CD14-positive monocyte (primary cell): ENCODE measurements at places on chromosomes 1 and 21.

DNA sequence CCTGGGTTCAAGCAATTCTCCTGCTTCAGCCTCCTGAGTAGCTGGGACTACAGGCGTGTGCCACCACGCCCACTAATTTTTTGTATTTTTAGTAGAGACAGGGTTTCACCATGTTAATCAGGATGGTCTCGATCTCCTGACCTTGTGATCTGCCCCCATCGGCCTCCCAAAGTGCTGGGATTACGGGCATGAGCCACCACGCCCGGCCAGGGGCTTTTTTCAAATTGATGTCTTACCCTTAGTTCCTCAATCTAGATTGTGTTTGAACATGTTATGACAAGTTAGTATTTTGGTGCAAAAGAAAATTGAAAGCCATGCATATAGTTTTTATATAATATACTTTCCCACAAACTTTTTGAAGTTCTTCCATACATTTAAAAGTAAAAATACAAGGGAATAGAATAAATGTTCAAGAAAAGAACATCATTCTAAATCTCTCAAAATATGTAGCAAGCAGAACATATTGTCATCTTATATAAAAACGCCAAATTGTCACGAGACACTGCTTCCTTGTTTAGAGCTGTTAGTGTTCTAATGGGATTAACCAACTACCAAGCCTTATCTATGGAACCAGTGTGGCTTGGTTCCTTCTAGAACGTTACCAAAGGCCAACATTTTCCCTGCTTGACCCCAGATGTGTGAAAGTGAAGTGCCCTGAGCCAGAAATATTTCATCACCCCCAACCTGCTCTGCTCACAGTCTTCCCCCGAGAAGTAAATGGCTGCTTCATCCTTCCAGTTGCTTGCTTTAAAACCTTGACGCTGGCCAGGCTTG is 9.5 kb upstream of the PLEKHM2 start:
- DNase-seq, result peak; percentile 77

DNA sequence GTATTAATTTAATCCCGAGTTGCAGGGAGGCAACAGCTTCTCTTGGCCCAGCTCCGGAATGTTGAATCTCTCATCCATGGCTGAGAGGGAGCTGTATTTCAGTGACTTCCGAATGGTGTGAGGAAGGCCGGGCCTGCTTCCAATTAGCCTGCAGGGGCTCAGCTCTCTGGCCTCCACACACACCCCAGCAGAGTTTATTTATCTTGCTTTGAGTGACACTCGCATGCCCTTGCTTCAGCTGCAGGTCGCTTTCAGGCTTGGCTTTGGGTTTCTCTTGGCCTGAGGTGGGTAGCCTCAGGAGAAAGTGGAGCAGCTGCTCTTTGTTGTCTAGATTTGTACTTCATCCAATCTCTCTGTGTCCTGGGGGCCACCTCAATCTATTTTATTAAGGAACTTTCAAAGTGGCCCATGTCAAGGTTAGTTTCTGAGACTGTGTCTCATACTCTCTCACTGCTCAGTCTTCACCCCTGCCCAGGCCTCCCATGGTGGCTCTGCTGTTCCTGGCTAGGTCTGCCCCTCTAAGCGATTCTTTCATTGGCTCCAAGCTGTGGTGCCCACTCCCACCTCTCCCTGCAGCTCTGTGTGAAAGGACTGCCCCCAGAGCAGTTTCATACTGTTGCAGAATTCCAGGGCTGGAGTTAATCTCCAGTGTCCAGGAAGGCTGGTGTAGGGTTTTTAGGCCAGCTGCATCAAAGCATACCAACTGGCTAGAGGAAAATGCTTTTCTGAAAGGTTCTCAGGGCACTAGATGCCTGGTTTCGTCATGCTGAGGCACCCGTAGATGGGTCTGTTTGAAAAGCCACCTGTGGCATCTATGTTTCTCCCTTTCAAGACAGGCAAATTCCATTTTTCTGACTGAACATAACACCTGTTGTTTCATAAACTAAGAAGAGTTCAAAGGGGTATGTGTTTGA is 153.5 kb downstream of the PLXNA2 start:
- DNase-seq, result no peak

GRCh38 chr1:215344539-215344938 is 222.6 kb upstream of the KCTD3 start:
- no peak for DNase-seq

GRCh38 chr1:181541458-181541857 is 58.1 kb downstream of the CACNA1E start:
- no peak for DNase-seq

DNA sequence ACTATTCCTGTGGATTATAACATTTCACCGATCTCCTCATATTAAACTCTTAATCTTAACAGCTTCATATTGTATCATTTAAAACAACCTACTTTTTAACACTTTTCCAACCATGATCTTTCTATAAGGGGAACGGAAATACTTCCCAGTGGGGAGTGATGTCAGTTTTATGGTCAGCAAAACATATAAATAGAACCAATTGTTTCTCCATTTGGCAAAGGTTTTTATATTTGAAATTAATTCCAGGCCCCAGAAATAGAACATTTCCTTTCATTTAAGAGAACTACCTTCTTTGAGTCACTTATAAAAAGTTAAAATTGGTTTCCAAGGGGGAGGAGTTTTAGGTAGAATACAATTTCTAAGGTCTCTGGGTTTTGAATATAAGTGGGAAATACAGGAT is 189.6 kb downstream of the TGFBR3 start:
- DNase-seq, result no peak

GRCh38 chr1:36327421-36328087 is 4.1 kb upstream of the EVA1B start:
- DNase-seq, result no peak

DNA sequence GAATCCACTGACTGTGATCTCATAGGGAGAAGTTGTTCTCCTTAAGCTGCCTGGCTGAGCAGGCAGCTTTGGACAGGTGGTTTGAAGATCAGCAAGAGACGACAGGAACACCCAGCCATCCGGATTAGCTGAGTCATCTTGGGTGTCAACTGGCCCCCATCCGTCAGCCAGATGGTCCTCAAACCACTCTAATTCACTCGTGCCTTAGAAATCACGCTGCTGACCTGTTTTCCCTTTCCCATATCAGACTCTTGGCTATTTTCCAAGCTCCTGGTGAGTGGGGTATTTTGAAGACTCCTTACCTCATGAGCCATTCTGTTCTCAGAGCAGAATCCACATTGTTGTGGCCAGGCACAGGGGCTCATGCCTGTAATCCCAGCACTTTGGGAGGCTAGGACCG is 149.1 kb upstream of the L1TD1 start:
- DNase-seq, result no peak

GRCh38 chr1:7535934-7536878 is 234.9 kb upstream of the VAMP3 start:
- DNase-seq, result no peak

- DNase-seq, result no peak
Observed at GRCh38 chr21:37531431-37531932, 164.9 kb downstream of the DYRK1A start.

DNA sequence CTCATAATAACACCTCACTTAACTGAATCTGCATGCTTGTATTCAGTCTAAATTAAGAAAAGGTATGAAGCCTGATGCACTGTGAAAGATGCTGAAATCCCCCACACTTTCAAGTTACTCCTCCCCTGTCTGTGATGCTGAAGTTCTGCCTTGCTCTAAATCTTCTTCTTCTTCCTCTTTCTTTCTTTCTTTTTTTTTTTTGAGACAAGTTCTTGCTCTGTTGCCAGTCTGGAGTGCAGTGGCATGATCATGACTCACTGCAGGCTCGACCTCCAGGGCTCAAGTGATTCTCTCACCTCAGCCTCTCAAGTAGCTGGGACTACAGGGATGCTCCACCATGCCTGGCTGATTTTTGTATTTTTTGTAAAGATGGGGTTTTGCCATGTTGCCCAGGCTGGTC is 231.0 kb upstream of the B3GALT2 start:
- DNase-seq, result peak; percentile 62

DNA sequence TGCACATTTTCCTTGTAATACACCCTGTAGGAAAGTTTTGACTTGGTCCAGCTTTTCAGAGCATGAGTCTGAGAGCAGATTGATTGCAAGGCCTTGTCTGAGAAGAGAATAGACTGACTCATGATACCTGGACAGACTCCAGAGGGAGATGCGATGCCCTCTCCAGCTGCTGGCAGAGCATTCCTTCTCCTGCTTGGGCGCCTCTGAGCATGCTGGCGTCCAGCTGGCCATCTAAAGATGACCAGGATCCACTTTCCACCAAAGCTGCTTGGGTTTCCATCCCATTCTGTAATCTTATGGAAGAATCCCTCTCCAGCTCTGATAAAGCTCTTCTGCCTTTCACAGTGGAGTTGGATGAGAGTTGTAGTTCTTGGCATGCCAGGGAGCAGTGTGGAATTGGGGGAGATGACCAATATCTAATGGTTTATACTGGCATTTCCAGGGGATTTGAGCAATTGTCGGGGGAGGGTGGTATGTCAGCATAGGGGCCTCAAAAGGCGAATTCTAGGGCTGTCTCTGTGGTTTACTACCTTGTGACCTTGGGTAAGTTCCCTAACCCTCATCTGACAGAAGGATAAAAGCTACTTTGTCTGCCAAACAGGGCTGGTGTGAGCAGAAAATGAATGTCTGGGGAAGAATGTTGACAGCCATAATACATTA is 19.5 kb downstream of the SZRD1 start:
- DNase-seq, result no peak

- DNase-seq, result no peak
Observed at GRCh38 chr1:79969886-79970285, 963.4 kb upstream of the ADGRL4 start.

DNA sequence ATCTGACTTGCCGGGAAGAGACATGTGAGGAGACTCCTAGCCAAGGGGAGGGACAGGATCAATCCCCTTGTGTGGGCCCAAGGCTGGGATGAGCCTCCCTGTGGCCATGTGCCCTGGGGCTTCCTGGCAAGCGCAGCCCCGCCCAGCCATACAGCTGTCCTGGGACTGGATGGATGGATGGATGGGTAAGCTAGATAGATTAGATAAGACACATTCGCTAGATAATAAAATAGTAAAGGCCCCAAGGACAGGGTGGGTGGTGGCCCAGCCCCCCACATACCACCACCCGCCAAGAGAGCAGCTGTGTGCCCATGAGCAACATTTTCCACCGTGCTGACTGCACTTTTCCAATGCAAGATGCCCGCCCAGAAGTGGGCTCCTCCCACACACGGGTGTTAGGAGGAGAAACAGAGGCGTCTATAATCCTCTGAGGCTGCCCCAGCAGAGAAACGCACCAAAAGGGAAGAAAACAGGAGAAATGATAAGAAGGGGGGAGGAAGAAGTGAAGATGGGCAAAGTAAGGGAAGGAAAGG is 25.1 kb downstream of the ZBTB17 start:
- DNase-seq, result no peak

- DNase-seq, result peak; percentile 33
Observed at GRCh38 chr1:59498640-59499039, 201.7 kb downstream of the FGGY start.

DNA sequence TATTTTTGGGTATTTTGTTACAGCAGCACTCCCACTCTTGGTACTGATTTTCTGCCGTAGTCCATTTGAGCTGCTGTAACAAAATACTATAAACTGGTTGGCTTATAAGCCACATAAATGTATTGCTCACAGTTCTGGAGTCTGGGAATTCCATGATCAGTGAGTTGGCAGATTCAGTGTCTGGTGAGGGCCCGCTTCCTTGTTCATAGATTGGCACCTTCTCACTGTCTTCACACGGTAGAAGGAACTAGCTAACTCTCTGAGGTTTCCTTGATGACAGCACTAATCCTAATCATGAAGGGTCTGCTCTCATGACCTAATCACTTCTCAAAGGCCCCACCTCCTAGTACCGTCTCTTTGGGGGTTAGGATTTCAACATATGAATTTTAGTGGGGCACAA is 85.2 kb downstream of the HHAT start:
- DNase-seq, result no peak

- no peak for DNase-seq
Observed at GRCh38 chr1:184684285-184685074, 70.2 kb downstream of the EDEM3 start.

DNA sequence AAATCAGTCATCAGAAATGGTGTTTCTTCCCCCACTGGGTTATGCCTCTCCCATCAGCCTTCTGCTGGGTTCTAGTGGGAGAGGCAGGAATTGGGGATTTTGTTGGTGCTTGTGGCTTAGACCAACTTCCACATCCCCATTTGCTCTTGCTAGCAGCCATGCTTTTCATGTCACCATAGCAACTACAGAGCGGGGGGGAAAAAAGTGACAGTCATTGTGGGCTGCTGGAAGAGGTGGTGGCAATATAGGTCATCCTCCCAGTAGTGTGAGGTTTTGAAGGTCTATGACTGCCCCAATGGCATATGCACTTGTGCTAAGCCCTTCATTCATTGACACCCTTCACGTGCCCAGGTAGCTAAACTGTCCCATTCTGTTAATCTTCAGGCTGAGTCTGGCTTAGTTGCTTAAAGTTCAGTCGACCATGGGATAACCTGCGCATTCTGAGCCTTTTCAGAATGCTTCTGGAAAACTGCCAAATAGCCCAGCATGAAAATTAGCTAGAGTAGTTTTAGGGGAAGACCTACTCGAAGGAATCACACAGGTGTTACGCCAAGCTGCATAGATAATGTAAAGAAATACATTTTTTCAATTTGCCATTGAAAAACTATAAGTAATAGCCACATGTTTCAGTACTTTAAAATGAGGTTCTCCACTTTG is 53.7 kb upstream of the ZNF326 start:
- DNase-seq, result peak; percentile 94

DNA sequence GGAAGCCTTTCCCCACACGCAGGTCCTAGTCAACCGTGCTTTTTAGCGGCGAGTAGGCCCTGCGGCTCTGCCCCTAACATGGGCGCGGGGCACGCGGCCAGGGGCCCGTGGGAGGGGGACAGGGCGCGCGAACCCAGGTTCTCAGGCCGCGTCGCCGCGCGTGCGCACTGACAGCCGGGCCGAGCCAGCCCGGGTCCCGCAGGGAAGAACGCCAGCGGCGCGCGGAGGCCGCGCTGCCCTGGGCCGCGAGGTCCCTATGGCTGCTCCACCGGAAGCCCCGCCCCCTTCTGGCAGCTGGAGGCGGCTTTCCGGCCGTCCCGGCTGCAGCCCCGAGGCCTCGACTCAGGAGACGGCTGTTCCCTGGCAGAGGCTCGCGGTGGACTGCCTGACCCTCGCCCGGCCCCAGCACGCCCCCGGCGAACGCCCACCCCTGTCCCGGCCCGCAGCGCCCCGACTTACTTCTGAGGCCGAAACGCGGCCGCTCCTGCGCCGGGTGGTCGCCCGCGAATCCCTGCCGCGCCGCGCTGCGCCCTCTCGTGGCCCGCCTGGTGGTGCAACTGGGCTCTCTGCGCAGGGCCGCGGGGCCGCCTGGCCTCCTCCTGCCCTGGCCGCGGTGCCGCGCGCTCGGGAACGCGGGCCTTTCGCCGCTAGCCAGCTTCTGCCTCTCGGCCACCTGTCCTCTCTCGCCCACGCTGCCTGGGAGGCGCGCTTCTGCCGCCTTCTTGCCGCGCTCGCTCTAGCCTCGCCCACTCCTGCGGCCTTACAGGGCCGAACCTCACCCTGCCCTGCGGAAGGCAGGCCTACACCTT is 16.6 kb upstream of the RIPPLY3 start:
- peak; percentile 88 for DNase-seq
